ENCODE measurements at places on chromosomes 1 and 21.

- DNase-seq, result no peak
Observed at GRCh38 chr1:25977801-25978200, 20.1 kb downstream of the PAFAH2 start.

- no peak for DNase-seq
Observed at GRCh38 chr1:191350938-191351337, 807.3 kb upstream of the RGS18 start.

DNA sequence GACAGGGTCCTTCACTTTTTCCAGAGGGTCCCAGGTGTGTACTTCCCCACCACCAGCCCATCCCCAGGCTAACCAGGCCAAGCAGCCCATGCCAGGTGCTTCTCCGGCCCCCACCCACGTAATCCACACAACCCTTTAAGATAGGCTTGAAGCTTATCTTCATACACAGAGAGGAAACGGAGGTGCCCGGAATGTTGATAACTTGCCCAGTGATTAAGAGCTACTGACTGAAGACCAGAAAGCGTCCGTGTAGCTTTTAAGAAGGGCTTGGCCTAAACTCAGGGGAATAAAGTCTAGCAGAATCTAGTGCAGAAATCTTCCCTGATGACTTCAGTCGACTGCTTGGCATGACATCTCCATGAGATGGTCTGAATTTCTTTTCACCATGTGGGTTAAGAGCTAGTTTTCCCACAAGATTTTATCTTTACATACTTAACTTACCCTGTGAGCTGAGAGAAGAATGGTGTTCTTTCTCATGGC, 138.7 kb downstream of the GALNT2 start:
- DNase-seq, result peak; percentile 24

- no peak for DNase-seq
Observed at GRCh38 chr1:192775631-192776030, 33.2 kb upstream of the RGS2 start.

DNA sequence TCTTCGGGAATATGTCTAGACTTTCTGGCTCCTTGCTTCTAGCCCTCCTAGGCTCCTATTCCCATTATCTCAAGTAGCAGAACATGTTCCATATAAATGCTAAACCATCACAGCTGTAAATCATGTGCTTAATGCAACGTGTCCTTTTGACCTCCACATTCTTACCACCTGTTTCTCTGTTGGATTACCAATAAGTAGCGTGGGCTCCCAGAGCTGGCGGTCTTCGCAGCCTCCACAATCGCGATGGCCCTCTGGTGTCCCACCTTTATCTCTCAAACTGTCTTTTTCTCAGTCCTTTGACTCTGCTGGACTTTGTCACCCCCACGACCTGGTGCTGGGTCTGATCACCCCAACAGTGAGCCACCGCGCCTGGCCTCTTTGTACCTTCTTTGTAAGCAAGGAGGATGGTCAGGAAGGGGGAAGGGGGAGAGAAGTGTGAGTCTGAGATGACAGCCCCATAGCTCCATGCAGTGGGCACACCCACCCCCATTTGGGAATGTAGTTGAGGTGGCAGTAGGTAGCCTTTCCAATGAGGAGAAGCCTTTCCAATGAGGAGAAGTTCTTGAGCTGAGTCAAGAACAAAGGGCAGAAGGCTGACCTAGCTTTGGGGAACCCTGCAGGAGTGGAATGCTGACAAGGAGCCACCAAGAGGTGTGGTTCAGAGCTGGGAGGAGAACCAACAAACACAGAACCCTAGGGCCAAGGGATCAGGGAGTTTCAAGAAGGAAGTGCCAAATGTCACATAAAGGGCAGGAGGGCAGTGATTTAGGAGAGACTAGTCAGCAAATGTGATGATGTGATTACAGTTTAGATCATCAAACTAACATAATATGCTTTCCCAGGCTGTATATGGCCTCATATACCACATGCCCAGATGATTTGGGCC, 14.2 kb downstream of the TRAF5 start:
- DNase-seq, result no peak

GRCh38 chr1:119859647-119860046, 36.7 kb downstream of the ADAM30 start:
- peak; percentile 78 for DNase-seq

DNA sequence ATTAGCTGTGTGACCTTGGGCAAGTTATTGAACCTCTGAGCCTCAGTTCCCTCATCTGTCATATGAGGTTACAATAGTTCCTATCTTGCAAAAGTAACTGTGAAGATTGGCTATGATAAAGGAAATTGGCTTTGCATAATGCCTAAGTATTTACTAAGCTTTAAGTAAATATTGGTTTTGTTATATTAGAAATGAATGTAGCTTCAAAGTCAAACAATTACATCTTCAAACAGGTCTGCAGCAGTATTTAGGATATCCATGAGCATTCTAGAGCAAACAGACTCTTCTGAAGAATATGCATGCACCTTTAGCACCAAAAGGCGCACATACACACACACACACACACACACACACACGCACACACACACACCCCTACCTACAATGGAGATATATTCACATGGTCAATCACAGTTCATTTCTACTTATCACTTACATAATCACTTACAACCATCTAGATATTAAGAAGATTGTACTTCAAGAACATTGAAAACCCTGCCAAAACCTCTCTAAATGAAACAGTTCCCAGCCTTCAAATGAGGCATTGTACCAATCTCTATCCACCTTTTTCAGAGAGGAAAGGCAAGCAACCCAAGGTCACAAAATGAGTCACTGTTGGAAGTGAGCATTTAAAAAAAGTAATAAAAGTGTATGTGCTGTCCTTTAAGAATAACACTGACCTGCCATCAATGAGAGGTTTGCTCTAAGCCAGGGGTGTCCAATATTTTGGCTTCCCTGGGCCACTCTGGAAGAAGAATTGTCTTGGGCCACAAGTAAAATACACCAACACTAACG, 13.4 kb upstream of the FAM43B start:
- no peak for DNase-seq

DNA sequence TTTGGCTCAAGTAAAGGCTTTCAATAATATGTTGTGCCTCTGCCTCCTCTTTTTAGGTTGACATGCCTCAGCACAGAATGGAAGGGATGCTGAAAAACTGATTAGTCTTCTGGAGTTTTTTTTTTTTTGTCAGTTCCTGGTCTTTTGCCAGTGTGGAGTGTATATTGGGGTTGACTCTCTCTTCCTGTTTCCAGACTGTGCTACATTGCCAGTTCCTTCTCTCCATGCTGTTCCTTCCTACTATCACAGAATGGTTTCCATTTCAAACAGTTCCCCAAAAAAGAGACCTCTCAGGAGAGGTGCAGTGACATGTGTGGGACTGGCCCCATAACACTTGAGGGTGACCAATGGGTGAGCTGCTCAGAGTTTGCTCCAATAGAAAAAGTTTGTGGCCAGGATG, 101.7 kb upstream of the ETV3 start:
- DNase-seq, result no peak

- no peak for DNase-seq
Observed at GRCh38 chr1:231616667-231617066, 9.9 kb upstream of the DISC1 start.

- no peak for DNase-seq
Observed at GRCh38 chr1:198846556-198846955, 207.7 kb downstream of the PTPRC start.

DNA sequence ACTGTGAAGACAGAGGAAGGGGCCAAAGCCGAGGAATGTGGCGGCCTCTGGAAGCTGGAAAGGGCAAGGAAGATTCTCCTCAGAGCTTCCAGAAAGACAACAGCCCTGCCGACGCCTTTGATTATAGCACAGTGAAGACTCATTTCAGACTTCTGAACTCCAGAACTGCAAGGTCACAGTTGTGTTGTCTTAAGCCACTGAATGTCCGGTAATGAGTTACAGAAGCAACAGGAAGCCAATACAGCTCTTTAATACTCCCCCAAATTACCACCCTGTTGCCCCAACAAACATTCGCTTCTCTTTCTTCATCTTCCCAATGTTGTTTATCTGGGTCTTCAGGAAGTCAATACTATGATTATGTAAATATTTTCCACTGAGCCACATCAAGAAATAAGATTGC, 44.0 kb downstream of the ETS2 start:
- DNase-seq, result no peak

- peak; percentile 43 for DNase-seq
Observed at GRCh38 chr1:217425422-217425821, 205.5 kb downstream of the GPATCH2 start.

DNA sequence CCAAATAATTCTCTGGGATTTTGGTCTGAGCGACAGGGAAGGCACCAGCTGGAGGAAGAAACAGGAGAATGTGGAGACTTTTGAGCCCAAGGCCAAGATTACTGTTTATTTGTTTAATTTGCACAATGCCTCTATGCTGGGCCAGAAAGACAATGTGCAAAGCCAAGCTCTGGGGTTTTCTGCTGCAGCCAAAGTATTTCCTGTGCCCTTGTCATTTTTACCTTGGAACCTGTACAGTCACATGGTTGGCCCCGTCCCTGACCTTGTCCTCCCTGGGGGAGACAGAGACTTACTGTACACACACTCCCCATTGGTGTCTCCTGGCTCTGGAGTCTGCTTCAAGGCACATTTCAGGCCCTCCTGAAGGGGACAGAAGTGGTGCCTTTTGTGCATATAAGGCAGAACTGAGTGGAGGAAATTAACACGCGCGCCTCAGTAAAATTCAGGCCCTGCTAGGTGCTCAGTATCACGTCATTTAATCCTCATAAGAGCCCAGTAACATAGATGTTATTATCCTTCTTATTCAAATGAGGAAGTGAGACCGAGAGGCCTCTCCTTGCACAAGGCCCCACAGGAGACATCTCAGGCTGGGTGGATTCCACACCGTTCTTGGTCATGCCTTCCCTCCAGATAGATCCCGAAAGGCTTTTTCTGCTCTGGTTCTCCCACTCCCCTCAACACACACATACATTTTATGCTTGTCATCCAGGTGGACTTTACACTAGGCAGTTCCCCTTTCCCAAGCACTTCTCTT, 21.1 kb downstream of the C1orf115 start:
- DNase-seq, result no peak

- no peak for DNase-seq
Observed at GRCh38 chr21:27885296-27885711, 918.4 kb upstream of the ADAMTS5 start.

DNA sequence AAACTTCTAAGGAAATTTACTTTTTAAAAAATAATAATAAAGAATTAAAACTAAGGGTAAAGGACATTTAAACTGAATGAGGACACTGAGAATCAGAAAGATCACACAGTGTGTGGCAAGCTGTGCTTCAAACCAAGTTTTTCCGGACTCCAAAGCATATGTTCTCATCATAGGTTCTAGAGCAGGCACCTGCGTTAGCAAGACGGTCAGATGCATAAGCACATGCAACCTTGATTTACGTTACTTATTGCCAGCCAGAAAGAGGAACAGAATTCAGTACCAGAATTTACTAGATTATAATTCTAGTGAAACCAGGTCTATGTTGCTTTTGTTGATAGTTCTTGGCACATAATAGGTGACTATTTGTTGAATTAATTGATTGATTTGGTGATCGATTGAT, 6.2 kb upstream of the LBR start:
- DNase-seq, result no peak

- DNase-seq, result no peak
Observed at GRCh38 chr1:97366984-97367383, 553.9 kb downstream of the DPYD start.

DNA sequence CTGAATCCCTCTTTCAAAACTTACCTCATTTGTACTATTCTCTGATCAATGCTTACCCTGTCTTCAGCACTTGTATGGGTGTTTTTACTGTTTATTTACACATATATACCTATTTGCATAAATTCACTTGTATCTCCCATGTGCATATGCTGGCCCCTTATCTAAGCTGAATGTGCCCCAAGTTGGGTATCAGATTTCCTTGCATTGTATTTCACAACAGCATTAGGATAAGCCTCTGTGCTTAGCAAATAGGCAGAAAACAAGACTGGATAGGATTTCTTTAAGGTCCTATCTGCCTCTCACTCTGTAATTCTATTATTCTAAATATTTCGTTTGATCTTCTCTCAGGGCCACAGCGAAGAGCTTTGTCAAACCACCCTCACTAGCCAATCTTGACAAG, 45.9 kb upstream of the IPO9 start:
- DNase-seq, result no peak

DNA sequence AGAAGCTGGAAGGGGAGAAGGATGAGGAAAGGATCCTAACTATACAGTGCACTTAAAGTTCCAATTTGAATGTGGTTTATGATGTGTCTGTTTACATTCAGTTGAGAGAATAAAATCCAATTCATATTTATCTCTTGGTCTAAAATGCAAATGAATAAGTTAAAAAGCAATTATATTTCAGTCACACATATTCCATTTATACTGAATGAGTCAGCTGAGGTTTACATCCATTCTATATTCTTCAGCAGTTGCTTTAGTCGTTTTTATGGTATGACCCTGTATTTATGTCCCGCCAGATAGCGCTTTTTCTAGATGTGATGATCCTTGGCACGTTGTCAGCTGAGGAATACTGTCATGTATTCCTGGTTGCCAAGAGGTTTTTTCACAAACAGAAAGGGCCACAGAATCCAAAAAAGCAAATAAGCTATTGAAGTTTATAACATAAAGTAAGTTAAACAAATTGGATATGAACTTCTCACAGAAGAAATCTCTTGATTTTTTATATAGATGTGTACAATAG, 866.2 kb downstream of the NCAM2 start:
- no peak for DNase-seq

- peak; percentile 65 for DNase-seq
Observed at GRCh38 chr1:162678439-162678838, 46.2 kb downstream of the DDR2 start.

GRCh38 chr1:206430031-206430983, 40.0 kb upstream of the IKBKE start:
- DNase-seq, result peak; percentile 74

- DNase-seq, result no peak
Observed at GRCh38 chr1:88523854-88524528, 160.1 kb upstream of the PKN2 start.

GRCh38 chr1:241213139-241213538, 143.9 kb downstream of the RGS7 start:
- DNase-seq, result no peak

GRCh38 chr1:201881617-201882016, 7.1 kb upstream of the SHISA4 start:
- DNase-seq, result no peak

DNA sequence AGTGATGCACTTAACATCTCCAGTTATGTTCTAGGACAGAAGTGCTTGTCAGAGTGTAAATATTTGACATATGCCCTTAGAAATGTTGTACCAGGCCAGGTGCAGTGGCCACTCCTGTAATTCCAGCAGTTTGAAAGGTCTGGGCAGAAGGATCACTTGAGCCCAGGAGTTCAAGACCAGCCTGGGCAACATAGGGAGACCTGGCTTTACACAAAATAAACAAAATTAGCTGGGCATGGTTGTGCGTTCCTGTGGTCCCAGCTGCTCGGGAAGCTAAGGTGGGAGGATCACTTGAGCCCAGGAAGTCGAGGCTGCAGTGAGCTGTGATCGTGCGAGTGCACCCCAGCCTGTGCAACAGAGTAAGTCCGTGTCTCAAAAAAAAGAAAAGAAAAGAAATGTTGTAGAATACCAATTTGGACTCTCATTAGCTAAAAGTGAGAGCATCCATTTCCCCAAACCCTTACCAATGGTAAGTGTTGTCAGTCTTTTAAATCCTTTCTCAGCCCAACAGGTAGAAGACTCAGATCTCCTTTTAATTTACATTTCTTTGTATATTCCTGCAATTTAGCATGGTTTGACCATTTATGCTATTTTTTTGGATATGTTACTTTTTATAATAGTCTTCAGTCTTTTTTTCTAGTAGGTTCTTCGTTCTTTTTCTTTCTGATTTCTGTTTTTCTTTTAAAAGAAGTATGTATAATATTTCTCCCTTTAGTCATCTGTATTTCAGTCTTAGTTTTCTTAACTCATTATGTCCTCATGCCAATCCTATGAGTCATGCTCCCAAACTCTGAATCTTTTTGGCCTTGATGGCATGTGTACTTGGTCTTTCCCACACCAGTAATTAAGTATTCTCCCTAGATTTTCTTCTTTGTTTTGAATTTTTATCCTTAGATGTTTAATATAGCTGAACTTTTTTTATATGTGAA, 74.4 kb downstream of the CAMTA1 start:
- DNase-seq, result peak; percentile 74
